ENCODE measurements at places on chromosomes 4 and X.

DNA sequence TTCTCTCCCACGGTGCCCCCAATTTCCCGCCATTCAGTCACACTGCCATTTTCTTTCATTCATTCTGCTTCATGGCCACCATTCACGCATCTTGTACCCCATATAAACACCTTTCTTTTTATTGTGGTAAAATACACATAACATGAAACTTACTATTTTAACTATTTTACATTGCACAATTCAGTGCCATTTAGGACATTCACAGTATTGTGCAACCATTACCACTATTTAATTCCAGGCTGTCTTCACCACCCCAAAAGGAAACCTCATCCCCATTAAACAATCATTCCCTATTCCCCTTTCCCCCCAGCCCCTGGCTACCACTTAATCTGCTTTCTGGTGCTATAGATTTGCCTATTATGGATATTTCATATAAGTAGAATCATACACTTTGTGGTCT is 15.9 kb downstream of the SPACA5 start:
- DNase-seq: no peak

DNA sequence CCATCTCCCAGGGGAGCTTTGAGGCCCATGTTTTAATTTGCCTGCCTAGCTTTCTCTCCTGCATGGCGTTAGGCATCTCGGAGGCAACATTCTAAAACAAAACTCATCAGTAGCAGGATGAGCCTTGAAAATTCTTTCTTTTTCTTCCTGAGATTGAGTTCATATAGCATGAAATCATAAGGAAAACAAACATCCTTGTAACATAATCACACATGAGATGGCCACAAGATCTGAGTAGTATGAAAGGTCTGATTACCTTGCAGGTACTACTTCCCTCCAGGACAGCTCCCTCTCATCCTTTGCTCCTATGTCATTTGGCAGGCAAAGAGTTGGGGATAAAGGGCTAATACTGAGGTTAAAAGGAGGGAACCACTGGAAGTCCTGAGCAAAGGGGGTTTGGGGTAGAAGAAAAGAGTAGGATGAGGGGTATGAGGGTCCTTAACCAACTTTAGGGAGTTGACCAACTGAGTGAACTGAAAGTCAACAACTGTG is 37.5 kb upstream of the CXCL8 start:
- DNase-seq: no peak

DNA sequence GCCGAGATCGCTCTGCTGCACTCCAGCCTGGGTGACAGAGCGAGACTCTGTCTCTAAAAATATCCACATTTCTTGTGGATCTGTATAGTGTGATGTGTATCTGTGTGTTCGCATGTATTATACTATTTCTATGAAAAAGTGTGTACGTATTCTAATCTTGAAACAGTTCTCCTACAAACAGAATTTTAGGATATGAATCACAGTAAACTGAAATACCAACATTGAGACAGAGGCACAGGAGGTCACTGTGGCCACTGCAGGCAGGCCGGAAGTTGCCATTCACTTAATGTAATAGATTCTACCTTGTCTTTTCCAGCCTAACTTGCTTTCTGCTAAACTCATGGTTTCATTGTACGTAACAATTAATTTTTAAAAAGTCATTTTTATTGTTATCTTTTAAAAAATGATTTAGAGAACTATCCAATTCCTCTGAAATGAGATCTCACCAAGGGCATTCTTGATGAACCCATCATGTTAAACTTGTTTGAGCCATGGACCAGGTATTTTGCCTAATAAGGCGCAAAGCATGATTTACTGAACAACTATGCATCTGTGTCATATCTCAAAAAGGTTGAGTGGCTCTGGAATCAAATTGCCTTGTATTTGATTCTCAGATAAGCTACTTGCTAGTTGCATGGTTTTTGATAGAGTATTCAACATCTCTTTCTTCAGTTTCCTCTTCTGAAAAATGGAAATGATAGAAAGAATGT is 154.9 kb upstream of the GYPA start:
- DNase-seq: no peak

DNA sequence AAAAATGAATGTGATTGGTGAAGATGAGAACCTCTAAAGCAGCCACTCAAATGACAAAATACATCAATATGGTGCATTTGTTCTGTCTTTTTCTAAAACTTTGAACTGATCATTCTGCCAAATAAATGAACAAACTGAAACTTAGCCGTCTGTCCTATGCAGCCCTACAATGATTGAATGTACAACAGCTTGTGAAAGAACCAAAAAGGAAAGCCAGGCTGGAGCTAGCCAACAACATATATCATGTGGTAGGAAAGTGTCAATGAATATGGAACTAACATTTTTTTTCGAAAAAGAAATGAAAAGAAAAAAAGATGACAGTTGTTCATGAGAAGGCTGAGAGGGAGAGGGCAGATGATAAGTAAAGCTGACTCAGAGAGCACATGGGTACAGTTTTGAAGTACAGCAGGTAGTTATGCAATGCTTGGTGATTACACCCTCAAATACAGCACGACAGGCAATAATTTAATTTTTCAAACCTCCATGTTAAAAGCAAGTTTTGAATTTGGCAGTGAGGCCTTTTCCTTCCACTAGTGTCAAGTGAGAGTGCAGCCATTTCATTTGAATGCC is 21.2 kb upstream of the SLC7A11 start:
- no peak for DNase-seq

DNA sequence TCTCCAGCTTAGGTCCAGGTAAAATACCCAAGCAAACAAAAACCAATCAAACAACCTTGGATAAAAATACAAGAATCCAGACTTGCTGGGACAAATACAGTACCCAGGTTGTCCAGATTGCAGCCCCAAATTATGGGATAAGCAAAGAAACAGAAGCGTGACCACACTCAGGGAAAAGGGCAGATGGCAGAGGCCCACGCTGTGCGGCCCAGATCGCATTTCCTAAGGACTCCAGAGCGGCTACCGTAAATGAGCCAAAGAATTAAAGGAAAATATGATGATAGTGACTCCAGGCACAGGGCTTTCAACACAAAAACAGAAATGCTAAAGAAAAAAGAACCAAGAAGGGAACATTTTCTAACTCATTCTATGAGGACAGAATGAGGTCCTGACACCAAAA is 50.3 kb downstream of the FGFRL1 start:
- DNase-seq: no peak

GRCh38 chrX:154657226-154657805 is 3.9 kb upstream of the CTAG2 start:
- no peak for DNase-seq
